ENCODE measurements at places on chromosomes 1 and 21.
A peak's percentile ranks its signal among the peaks of the same experiment; 100 is the strongest.

GRCh38 chr1:167423684-167424619 is 94.4 kb downstream of the CD247 start:
- DNase-seq = no peak

GRCh38 chr1:13757693-13758092 is 57.7 kb downstream of the PRDM2 start:
- DNase-seq = no peak

- DNase-seq = no peak
These were observed 4.5 kb downstream of the SIPA1L2 start for GRCh38 chr1:232625319-232625868.

DNA sequence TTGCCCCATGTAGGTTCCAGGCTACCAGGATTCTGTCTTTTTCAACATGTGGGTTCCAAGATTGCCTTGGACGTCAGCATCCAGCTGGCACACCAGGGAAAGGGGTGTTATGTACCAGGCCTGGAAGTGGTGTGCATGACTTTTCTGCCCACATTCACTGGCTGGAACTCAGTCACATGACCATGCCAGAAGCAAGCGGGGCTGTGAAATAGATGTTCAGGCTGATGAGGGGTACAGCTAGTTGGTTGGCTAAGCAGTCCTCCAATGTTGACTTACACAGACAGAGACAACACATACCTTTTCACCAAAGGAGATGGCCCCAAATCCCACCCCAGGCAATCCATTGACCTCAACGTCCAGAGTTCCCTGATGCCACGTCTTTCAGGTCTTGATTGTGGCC is 14.3 kb upstream of the PLEKHM2 start:
- no peak for DNase-seq

DNA sequence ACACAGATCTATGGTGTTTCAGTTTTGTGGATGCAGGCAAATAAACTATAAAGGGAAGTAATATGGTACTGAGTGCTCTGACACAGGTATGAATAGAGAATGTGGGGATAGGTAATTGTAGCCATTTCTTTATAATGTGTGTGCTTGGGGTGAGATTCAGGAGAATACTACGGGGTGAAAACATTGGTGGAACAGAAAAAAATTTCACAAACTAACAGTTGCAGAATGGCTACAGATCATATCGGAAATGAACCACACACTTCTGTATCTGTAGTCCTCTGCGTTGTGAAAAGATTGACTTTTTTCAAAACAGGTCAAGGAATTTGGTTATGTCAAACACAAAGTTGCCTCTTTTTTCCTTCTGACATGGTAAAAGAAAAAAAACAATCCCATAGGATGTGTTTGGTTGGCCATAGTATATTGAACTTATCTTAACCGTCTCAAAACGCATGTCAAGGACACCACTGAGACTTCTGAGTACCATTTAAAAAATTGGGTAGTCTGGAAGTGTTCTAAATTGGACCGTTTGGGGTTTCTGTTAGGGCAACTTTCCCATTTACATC is 1.1 kb upstream of the CDC73 start:
- DNase-seq = peak; percentile 4

DNA sequence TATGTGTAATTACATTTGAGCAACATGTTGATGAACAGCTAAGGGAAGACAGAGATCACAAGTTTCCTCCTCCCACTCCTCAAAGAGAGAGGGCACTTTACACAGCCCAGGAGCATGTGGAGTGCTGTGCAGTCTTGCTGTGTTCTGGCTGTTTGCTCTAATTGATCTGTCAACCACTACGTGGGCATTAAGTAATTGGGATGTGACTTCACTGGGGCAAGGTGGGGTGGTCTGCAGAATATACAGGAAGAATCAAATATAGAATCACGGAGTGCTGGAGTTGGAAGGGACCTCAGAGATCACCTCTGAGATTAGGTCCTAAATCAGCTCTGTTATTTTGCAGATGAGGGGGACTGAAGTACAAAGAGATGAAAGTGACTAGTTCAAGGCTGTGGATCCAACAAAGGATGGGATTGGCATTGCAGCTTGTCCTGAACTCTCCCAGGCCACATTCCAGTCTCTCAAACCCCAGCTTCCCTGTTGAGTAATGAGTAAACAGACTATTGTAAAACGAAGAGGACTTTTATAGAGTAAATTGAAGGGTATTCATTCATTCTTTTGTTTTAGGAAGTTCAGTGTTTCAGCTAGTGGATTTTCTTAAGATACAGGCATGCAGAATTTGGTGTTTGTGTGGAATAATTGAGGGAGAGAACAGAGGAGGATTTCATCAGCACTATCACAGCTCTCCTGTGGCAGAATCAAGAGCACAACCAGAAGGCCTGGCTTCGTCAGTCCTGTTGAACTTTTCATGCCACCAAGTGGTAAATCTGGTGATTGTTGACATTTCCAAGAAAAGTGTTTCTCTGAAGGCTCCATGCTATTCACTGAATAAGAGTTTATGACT is 22.4 kb downstream of the NOS1AP start:
- DNase-seq = no peak

- no peak for DNase-seq
These were observed 224.9 kb upstream of the JUN start for GRCh38 chr1:59008599-59009347.

- DNase-seq = peak; percentile 55
These were observed 130.2 kb downstream of the IFI44 start for GRCh38 chr1:78779831-78780230.

DNA sequence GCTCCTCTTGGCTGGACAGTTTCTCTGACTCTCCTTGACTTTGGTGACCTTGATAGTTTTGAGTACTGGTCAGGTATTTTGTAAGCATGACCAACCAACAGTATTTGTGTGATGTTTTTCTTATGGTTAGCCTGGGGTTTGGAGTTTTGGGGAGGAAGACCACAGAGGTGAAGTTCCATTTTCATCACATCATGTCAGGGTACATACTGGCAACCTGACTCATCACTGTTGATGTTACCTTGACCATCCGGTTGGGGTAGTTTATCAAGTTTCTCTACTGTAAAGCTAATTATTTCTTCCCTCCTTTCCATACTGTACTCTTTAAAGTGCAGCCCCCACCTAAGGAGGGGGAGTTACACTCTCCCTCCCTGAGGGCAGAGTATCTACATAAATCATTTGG is 13.4 kb downstream of the OSCP1 start:
- DNase-seq = no peak

- DNase-seq = peak; percentile 92
These were observed 72.2 kb upstream of the SELENON start for GRCh38 chr1:25727635-25728286.

- no peak for DNase-seq
These were observed 155.2 kb downstream of the NR5A2 start for GRCh38 chr1:200182701-200183100.

GRCh38 chr1:48756683-48757316 is 19.9 kb downstream of the BEND5 start:
- DNase-seq = no peak

- DNase-seq = no peak
These were observed 53.1 kb upstream of the CTPS1 start for GRCh38 chr1:40926441-40926840.

DNA sequence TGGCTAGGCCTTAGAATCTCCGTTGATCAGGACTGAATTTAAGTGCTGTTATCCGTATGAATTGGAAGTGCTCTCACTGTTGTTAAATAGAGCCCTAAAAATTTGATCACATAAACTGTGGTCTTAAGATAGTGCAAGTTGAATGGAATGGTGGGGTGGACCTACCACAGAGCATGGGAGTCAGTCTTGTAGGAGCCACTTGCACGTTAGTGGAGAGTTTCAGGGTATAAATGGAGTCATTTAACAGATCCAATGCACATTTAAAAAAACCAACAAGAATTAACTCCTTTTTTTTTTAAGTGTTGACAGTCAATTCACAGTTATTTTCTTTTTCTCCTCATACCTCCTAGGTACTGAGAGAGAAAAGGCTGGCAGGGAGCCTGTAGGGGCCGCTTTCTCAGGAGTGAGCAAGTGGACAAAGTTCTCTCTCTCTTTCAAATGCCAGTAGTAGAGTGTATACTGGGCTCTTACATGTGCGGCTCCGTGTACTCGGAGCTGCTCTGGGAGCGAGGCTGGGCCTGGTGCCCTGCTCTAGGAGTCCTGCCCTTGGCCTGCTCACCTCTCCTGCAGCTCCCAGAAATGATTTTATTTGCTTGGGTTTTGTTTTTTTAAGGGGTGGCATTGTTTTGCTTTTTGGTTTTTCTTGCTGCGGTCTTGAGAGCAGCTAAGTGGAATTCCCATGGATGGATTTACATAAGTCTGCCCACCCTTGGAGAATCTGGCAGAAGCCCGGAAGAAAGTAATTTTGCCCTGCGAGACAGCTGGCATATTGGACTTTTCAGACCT is 91.3 kb downstream of the ATP5PO start:
- DNase-seq = peak; percentile 74

GRCh38 chr1:193614817-193615216 is 428.4 kb upstream of the B3GALT2 start:
- DNase-seq = no peak

DNA sequence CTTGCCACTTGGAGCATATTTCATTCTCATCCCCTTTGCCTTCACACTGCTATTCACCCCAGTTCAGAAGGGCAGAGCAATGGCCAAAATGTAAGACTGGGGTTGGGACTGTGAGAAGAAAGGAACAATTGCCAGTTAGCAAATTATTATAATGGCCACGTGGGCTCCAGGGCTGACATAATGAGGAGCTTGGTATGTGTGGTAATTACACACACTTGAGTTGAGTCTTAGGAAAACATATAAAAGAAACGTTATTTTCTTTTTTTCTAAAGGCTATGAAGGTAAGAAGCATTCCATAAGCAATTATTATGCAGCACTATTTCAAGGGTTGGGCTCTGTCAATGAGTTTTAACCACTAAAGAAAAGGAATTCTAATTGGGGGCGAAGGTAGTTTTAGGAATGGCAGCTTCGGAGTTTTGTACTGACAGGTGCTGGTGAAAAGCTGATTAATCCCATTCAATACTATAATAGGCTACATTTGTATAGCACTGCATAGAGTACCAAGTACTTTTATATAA is 32.5 kb upstream of the BCL10 start:
- no peak for DNase-seq

DNA sequence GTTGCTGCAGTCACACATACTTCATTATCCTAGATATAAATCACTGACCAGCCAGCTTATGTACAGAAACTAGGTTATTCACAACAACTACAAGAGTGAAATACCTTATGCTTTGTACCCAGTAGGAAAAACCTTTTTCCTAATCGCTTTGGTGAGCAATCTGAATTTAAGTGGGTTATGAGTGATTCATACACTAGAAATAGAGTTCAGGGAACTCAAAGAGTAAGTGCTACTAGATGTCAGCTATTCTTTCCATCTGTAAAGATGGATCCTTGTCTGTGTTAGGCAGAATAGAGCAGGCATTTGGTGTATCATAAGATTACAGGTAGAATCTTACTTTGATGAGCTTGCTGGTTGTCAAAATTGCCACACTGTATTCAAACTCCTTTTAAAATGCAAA is 101.9 kb downstream of the ZNF644 start:
- no peak for DNase-seq

GRCh38 chr21:39616211-39616772 is 3.6 kb downstream of the B3GALT5 start:
- DNase-seq = no peak

DNA sequence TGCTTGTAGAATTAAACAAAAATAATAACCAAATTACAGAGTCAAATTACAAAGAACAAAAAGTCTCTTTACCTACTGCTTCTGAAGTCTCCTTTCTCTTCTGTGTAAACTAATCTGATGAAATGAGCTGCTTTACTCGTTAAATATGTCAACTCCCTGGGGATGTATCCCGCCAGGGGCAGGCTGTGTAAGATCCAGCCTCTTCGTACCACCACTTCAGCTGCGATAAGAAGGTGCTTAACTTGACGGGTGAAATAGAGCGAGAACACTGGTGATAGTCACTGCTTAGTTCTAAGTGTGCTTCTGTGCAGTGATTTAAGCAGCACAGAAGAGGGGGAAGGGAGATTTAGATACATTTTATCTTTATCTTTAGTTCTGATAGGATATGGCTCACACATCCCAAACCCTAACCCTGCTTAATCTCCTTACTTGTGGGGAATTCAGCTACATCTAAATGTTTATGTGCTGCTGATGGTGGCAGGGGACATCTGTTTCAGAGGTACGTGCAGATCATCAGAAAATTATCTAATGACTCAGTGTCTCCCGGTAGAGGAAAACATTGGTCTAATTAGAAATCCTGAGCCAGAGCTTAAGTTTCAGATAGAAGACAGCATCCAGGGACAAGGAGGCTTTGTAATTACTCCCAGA is 46.0 kb downstream of the RHOU start:
- no peak for DNase-seq

DNA sequence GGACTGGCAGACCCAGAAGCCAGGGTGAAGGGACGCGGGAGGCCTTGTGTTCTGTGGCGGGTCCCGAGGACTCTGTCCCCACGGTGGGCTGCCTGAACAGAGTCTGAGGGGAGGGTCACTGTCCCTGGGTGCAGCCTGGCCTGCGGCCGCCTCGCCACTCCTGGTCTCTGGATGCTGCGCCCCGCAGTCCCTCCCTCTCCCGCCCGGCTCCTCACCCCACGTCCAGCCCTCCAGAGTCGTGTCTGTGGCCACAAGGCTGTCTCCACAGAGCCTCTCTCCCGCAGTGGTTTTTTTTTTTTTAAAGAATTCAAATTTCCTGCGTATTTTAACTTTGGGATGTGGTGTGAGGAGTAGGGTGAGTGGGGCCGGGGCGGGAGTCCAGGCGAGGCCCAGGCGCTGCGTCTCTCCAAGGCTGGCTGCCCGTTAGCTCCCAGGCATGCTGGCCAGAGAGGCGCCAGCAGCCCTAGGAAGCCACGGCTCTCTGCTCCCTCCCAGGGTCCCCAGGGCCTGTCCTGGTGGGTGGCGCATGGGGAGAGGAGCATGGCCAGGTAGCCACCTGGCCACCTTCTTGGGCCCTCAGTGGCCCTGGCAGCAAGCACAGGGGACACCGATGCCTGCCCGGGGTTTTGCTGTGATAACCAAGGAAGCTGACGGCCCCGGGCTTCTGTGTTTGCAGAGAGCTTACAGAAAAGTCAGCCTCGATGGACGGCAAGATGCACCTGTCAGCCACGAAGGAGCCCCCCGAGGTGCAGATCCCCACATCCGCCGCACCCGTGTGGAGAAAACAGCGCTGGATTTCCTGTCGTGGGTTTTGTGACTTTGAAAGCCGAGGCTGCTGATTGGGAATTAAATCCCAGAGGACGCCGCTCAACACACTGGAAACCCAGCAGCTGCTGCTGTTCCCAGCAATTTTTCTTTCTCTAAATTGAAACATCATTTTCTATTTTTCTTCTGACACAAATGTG is 72.8 kb downstream of the MORN1 start:
- DNase-seq = no peak

GRCh38 chr1:152021569-152021968 is 15.2 kb downstream of the S100A11 start:
- DNase-seq = no peak

DNA sequence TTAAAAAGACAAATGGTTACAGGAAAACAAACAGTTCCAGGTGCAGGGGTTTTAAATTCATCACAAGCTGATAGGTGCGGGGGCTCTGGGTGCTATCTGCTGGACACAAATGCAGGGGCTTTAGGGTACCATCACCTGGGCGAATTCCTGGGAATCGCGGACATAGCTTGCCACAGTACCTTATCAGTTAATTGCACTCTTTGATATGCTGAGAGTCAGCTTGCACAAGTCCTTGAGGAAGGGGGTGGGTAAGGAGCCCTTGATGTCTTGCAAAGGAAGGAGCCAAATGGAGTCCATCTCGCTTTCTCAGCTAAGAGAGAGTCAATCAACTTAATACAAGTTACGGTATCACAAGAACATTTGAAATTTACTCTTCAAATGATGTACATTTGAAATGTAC is 25.4 kb upstream of the TMEM54 start:
- DNase-seq = no peak

Measured in muscle of leg (tissue), 16 donors.